Activated CD8-positive, alpha-beta memory T cell treated with anti-CD3 and anti-CD28 coated beads, Interleukin-2, amount 50 U/mL, for 48 hours (primary cell): ENCODE measurements at places on chromosomes 7 and 10.

- no peak for DNase-seq
Observed at GRCh38 chr10:22992075-22992474, 64.2 kb downstream of the ARMC3 start.

GRCh38 chr7:17354473-17354872, 56.0 kb downstream of the AHR start:
- no peak for DNase-seq

- no peak for DNase-seq
Observed at GRCh38 chr7:39602351-39602750, 21.0 kb upstream of the RALA start.

- DNase-seq = no peak
Observed at GRCh38 chr7:80231707-80232106, 97.1 kb downstream of the GNAI1 start.

DNA sequence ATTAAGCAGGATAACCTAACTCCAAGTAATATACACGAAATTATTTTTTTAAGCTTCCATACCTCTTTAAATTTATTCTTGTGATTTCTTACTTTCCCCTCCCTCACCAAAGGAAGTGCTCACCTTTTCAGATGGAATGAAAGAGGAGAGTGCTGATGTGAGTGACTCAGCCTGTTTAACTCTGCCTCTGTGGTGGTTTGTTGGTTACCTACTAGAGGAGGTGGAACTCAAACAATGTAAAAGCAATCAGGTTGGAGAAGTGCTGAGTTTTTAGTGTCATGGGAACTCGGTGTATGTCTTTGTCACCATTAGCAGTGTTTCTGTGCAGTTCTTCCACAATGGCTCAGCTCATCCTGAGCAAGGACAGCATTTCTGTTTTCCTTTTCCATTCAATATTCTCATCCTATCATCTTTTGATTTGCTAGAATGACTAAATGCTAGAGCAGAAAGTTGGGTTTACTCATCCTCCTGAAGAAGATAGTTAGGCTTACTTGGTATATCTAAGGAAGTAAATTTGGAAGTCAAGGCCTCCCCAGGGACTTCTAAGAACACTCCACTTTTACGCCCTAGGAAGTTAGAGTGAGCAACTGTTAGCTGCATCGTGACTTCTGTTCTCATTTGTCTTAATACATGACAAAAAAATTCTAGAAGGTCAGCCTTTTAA, 6.0 kb downstream of the ADD3 start:
- DNase-seq = no peak

DNA sequence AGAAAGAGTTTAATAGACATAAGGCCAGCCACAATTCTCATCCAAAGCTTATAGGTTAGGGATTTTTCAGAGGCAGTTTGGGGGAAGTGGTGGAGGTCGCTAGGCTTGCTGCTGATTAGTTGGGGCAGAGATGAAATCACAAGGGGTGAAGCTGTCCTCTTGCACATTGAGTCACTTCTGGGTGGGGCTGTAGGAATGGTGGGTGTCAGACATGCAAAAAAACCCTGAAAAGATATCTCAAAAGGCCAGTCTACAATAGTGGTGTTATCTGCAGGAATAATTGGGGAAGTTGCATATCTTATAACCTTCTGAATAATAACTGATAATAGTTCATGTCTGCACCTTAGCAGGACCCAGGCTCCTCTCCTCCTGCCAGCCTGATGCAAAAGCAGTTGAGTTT, 2.1 kb downstream of the FAM24B start:
- no peak for DNase-seq

DNA sequence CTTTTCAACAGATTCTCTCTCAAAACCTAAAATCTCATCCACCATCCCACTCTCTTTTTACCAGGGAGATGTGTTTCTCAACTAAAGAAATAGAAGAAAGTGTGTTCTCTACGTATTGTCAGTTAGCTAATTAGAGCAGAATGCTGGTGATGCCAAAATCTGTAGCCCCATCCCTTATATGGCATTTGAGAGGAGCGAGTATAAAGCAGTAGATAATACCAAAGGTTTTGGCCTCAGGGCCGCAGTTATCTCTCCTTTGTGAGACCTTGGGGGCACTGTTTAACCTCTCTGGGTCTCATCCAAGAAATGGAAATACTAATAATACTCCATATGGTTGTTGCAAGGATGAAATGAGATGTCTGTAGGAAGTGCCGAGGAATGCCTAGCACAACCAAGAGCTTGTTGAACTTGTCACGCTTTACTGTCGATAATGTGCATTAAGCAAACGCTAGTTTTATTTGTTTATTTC, 456 bp upstream of the DLD start:
- DNase-seq = no peak

GRCh38 chr7:89988074-89988473, 166.2 kb upstream of the STEAP1 start:
- no peak for DNase-seq

DNA sequence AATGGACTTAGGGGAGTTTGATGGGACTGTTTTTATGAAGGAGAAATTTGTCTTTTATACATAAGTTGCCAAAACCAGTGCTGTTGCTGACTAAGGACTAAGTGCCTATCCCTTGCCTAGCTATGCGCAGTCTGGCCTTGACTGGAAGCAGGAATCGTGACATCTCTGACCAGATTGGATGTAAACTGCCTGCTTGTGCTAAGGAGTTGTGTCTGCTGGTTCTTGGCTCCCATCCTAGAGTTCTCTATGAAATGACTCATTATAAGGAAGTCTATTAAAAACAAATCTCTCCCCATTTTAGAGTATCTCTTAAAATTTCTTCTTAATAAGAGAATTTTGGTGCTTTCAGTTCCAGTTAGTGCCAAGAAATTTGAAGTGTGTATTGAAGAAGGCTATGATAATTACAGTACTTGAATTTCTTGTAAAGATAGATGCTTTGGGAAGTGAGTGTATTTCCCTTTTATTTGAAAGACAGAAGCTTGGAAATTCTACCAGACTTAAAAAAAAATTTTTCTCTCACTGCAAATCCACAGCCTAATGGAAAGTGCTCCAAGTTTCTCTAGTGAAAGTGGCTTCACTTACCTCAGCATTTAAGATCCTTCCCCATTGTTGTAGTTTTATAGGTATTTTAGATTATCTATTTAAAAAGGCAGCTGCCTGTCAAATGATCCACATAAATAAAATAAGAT, 77.6 kb downstream of the BICC1 start:
- DNase-seq = no peak

GRCh38 chr7:47335557-47336471, 246.1 kb downstream of the TNS3 start:
- peak; percentile 22 for DNase-seq

- DNase-seq = peak; percentile 74
Observed at GRCh38 chr10:99234041-99234790, 1.4 kb downstream of the HPSE2 start.

GRCh38 chr10:123633636-123634035, 32.5 kb upstream of the GPR26 start:
- no peak for DNase-seq

DNA sequence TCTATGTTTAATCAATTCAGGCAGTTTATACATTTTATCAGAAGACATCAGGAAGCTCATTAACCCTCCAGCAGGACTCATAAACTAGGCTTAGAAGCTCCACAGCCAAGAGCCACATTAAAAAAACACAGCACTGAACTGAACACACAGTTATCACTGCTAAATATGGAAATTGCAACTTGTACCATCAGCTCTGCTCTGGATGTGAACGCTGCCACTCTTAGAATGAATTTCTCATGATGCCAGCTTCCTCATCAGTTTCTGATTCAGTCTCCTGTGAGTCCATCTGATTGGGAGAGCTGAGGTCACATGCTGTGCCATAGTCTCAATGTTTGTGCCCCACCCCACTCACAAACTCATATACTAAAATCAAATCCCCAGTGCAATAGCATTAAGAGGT, 17.1 kb upstream of the ING3 start:
- DNase-seq = no peak

- DNase-seq = no peak
Observed at GRCh38 chr7:5424749-5425506, 1.3 kb upstream of the TNRC18 start.

DNA sequence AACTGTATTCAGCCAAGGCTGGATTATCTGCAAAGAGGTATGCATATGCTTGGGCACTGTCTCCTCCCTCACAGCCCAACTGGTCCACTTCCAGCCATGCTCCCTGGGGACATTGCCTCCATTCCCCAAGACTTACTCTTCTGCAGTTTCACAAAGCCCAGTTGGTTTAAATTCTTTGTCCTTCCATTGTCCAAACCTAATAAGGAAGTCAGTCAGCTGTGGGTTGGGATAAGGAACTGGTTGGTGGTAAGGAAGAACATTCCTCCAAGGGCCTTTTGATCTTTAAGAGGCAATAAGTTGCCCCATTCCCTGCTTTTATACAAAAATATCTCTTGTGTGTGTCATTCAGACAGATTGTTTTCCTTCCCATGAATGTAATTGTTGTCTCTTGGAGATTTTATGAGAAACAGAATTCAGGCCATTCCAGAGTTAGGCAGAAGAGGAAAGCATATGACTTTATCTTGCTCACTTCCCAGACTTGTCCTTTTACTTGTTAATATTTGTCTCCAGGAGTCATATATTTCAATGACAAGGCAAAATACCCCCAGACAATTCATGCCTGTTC, 673.7 kb downstream of the SUGCT start:
- no peak for DNase-seq

- DNase-seq = no peak
Observed at GRCh38 chr10:77526868-77527617, 110.6 kb downstream of the KCNMA1 start.

- no peak for DNase-seq
Observed at GRCh38 chr10:52146766-52147165, 167.3 kb upstream of the DKK1 start.
